ENCODE measurements at places on chromosomes 1 and 21.

GRCh38 chr1:51653127-51653526 is 36.2 kb downstream of the OSBPL9 start:
- no peak for DNase-seq

DNA sequence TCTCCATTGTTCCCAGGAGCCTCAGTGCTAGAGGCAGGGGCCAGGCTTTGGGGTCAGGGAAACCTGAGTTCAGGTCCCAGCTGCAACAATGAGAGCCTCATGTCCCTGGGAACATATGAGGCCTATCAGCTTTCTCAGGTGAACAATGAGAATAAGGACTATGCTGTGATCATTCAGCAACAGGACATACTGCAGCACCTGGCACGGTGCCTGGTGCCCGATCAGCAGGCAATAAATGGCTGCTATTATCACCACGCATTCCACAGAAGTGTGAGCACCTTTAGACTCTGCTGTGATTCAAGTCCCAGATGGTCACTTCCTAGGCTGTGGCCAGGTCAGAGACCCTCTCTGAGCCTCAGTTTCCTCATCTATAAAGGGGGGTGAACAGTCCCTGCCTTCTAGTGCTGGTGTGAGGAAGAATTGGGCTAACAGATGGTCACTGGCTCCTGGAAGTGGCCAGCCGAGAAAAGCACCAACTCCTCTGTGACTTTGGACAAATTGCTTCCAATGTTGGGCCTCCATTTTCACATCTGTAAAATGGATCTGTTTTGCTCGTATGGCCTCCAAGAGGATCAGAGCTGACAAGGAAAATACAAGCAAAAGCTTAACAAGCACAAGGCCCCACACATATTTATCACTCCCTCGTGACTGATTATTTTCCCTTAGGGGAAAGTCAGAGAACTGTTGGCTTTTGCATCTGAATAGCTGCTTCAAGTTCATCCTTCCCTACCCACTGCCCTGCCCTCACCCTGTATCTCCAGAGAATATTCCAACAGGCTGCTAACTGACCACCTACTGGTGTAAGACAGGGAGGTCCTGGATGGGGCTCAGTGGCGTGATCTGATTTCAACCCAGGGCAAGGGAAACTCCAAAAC is 1.1 kb downstream of the SLC5A9 start:
- DNase-seq: no peak

- no peak for DNase-seq
These were observed 483.5 kb upstream of the ADGRL2 start for GRCh38 chr1:81317191-81317590.

- peak; percentile 49 for DNase-seq
These were observed at the start of gene ST7L for GRCh38 chr1:112618721-112619517. TSS of gene ST7L (minus strand) at chr1:112619141. CDS start at chr1:112619113, 28 bp downstream.

GRCh38 chr1:58231204-58231603 is 315.3 kb downstream of the OMA1 start:
- DNase-seq: no peak

- no peak for DNase-seq
These were observed 9.9 kb upstream of the DCAF6 start for GRCh38 chr1:167926486-167926997.

DNA sequence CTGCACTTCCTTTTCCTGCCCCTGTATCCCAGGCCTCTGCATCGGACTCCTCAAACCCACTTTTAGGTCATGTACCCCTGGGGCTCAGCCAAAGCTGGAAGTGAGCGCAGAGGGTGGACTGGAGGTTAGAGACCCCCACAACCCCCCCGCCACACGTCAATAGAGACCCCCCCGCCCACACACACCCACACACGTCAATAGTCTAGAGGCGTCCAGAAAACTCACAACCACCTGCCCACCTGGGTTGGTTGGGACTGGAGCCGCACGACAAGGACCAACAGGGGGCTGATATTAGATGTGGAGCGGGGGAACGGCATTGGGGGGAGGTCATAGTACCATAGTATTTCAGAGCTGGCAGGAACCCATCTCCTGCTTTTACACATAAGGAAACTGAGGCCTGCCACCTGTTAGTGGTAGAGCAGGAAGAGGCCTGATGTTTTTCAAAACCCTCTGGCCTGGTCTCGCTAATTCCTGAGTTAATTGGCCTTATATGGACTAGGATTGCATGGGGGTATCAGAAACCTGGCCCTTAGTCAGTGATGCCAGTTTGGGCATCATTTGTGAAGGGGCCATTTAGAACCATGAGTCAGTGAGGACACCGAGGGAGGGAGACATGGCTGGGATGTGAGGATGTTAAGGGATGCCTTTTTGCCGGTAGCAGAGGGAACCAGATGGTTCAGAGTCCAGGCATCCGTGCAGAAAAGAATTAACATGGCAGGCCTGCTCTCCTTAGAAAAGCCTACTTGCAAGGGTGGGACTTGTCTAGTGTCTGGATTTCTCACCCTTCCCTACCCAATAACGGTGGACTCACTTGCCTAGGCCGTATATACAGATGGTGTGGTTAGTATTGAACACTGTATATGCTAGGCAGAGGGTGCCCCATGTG is 1.1 kb downstream of the NENF start:
- no peak for DNase-seq

- no peak for DNase-seq
These were observed 7.5 kb upstream of the ZNF648 start for GRCh38 chr1:182069028-182069466.

Data from activated naive CD4-positive, alpha-beta T cell (primary cell).